ENCODE measurements at places on chromosomes 13 and 19.

DNA sequence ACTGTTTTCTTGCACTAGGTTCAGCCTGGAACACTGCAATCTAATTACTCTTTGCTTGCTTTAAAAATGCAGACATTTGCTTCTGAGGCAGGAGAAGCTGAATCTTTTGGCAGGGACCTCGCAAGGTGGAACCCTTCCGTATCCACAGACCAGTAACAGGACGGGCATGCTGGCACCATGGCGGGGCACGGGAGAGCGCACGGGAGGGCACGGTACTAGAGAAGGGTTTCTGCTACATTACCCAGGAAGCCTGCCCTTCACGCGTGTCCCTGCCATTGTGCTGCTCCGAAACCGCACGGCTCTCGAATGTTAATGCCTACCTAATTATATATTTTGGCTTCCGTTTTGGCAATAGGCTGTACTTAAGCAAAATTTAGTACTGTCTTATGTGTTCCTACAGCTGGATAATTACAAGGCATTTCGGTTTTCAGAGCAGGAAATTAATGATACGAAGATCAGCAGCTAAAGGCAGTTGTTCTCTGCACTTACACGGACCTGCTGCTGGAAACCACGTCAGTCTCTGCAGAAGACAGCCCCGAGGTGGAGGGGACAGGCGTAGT is 430.4 kb downstream of the IRS2 start:
- DNase-seq, result peak; percentile 40

- DNase-seq, result no peak
These were observed 296.5 kb downstream of the LMO7 start for GRCh38 chr13:75932636-75933035.

GRCh38 chr19:45705115-45705514 is 12.6 kb downstream of the QPCTL start:
- no peak for DNase-seq

DNA sequence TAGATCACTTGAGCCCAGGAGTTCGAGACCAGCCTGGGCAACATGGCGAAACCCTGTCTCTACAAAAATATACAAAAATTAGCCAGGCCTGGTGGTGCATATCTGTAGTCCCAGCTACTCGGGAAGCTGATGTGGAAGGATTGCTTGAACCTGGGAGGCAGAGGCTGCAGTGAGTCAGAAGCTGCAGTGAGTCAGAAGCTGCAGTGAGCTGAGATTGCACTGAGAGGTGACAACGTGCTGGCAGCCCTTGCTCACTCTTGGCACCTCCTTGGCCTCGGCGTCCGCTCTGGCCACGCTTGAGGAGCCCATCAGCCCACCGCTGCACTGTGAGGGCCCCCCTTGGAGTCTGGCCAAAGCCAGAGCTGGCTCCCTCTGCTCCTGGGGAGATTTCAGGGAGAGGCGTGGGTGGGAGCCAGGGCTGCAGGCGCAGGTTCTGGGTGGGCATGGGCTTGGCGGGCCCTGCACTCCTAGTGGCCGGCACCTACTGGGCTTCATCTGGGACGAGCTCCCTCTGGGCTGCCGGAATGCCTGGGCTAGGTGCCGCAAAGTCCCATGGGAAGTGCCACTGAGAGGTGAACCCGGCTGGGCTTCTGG is 39.5 kb upstream of the RPL21 start:
- no peak for DNase-seq

DNA sequence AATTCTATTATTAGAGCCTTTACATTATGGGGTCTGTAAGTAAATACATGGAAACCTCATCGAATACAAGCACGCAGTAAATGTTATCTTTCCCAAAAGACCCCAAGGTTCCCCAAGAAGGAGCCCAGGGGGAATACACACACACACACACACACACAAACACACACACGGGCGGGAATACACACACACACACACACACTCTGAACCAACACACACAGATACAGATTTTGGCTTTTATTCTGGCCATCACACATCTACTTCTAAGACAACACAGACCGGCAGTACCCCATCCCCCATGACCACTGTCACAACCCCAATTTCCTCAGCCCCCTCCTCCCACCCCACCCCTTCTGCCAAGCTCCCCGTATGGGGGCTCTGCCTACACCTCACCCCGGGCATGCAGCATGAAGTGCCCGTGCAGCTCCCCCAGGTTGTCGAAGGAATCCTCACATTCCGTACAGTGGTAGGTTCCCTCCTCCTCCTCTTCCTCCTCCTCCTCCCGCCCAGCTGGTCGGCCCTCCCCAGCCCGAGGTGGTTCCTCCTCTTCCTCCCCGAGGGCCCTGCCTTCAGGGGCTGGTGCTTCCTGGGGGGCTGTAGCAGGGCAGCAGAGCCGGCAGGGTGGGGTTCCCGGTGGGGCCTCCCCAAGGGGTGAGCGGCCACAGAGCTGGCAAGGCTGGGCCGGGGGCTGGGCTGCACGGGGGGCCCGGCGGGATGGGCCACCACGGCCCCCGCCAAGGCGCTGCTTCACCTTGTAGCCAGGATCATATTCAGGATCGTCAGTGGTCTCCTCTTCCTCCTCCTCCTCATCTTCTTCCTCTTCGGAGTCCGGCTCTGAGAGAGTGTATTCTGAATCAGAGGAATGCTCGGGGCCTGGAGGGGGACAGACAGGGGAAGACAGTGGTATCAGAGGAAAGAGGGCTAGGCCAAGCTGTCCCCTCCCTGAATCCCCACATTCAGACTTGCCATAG is 4.4 kb upstream of the SRRM5 start:
- DNase-seq, result no peak

DNA sequence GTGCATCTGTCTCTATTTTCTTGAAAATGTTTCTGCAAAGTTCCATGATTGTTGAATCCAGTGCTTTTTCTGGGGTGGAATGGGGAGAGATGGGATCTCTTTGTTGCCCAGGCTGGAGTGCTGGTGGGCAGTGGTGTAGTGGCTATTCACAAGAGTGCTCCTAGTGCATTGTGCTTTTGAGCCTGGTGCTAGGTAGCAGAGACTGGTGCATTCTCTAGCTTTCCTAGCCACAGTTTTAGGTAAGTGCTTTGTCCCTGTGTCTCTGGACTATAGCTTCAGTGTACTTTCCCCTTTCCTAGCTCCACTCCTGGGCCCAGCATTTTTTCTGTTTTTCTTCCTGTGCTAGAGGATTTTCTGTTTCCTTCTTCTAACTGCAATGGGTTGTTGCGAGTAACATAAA is 825.6 kb downstream of the SLITRK6 start:
- no peak for DNase-seq

- DNase-seq, result no peak
These were observed 10.0 kb downstream of the CHAMP1 start for GRCh38 chr13:114324334-114324733.

GRCh38 chr13:107534548-107534947 is 680.8 kb downstream of the LIG4 start:
- DNase-seq, result no peak

- no peak for DNase-seq
These were observed 36.9 kb downstream of the NAXD start for GRCh38 chr13:110652231-110652730.

DNA sequence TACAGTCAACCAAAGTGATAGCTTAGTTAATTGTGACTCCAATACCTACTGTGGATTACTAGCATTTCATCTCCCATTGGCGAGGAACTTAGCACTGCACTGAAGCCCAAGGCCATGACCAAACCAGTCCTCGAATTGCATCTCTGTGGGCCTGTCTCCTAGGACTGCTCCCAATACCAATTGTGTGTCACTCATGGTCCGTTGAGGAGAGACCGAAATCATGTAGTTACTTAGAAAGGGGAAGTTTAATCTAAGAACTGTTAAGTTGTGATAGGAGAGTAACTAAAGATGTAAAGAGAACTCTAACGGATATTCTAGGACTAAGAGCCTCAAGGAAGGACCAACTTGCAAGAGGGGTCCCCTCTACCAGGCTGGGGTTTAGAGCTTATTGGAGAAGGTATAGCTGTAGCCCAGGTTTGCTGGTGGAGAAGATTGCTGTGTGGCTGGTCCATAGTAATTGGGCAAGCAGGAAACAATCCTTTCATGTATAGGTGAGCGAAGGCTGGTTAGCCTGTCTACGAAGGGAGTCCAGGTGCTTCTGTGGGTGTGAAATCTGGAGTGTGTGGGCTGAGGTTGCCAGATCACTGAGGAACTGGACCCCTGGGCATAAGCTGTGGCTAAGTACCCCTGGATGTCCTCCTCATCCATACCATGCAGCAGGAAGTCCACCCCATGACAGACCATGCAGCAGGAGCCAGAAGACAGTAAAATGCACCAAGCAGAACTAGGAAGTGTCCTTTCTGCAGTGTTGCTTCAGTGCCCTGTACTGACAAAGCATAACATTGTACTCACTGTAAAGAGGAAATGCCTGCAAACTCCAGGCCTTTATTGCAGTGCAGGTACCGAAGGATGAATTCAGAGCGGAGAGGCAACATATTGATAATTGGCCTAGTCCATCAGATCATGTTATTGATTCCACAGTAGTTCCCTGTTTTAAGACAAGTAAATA is 30.8 kb downstream of the DNAJC3 start:
- DNase-seq, result no peak

GRCh38 chr19:19372656-19373416 is 32.6 kb upstream of the GATAD2A start:
- no peak for DNase-seq

DNA sequence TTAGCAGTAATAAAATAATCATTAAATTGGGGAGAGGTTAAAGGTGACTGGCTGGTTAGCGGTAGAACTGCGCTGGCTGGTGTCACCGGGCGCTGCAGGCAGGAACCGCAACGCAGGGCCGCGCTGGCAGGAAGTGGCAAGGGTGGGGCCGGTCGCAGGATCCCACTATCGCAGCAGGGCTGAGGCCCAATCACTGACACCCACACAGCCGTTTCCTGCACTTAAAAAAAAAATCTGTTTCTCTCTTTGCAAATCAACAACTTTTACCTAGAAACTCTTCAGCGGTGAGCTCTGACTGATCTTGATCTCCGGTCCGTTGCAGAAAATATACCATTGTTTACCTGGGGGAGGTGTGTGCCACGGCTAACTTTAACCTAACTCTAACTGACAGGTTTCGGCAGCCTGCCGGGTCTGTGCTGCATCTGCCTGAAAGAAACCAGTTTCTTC is 46.9 kb downstream of the KLF2 start:
- no peak for DNase-seq

GRCh38 chr13:112179421-112179820 is 112.5 kb downstream of the SOX1 start:
- DNase-seq, result no peak

GRCh38 chr19:54653181-54653809 is 9.5 kb upstream of the LILRB4 start:
- peak; percentile 4 for DNase-seq

GRCh38 chr13:39102981-39103490 is 64.8 kb downstream of the NHLRC3 start:
- no peak for DNase-seq

DNA sequence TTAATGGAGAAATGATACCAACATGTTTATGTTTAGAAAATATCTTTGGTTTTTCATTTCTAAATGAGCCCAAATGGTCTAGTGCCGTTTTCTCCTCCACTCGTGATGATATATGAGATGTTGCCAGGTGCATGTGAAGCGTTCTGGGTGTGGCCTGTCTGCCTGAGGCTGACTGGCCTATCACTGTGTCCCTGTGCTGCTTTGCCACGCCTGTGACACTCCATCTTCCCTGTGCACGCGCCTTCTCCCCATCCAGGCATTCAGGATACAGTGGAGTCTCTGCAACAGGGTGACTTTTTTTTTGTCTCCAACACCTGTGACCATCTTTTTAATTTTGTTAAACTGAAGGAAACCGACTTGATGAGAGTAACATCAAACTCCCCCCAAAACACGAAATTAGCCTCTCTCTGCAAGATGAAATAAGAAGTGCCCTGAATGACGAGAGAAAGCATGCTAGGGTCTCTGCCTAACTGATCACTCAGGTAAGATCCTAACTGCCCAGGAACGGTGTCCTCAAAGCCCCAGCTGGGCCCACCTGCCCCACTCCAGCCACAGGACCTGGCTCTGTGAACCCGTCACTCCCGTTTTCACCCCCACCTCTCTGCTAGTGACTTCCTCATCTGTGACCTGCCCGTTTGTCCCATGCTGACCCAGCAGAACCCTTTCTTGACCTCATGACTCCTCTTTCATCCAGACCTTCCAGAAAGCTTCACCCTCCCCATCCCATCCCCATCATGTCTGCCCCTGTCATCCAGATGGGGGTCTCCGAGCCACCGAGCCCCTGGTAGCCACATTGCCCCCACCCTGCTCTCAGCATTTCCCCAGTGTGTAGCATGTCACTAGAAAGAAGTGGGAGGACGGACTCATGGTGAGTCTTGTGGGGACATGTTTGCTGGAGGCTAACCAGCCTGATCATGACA is 33.2 kb upstream of the TFDP1 start:
- peak; percentile 74 for DNase-seq
